CD4-positive, alpha-beta T cell treated with Interleukin-17A for 4 hours (primary cell): ENCODE measurements at places on chromosomes 1 and 21.

DNA sequence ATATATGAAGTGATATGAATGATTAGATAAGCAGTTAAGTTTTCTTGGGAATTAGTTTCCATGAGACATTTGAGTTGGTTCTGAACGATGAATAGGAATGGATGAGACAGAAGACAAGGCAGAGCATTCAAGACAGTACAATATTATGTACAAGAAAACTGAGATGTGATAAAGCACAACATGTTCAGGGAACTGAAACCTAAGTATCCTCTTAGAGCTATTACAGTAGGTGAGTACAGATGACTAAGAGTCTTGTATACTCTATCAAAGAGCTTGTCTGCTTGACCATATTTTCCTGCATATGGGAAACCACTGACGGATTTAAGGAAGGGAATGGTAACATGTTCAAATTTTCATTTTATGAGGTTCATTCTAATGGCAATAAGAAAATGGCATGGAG is 61.6 kb downstream of the NME7 start:
- no peak for DNase-seq

DNA sequence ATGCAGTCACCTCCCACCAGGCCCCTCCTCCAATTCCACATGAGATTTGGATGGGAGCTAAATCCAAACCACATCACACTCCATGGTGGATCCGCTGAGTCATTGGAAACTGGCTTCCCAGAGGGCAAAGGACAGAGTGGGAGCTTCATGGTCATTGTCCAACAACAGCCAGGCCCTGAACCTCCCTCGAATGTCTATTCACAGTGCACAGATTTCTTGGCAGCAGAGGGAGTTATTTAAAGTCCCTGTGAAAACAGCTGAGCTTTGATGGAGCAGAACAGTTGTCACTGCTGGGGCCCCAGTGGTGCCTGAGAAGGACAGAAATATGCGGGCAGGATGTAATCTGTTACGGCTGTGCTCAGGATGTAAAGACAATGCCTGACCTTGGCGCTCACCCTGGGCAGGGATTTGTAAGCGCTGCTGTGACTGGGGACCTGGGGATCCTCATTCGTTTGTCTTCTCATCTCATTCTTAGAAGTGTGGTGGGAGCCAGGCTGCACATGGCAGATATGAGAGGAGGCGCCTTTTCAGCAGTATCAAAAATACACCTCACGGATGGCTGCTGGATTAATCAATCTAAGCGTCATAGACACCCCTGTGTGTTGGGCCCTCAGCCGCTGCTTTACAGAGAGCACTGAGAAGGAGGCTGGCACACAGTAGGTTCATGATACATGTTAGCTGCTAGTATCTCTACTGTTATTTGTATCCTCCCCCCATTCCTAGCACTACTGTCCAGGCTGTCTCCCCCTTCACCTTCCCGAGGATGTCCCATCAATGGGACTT is 439.4 kb downstream of the PTPRU start:
- no peak for DNase-seq

- no peak for DNase-seq
Measured at GRCh38 chr1:33317354-33317753, 3.5 kb downstream of the A3GALT2 start.

DNA sequence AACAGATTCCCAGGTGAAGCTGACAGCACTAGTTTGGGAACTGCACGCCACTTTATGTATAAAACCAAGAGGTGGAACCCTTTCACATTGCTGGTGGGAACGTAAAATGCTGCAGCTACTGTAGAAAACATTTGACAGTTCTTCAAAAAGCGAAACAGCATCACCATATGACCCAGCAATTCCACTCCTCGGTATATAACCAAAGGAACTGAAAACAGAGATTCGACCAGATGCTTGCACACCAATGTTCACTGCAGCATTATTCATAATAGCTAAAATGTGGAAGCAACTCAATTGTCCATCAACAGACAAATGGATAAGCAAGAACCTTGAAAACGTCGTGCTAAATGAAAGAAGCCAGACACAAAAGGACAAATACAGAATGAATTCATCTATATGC is 17.5 kb downstream of the RSPH1 start:
- no peak for DNase-seq

GRCh38 chr1:91916811-91917460 is 31.0 kb upstream of the TGFBR3 start:
- DNase-seq = no peak

GRCh38 chr1:184826001-184826400 is 71.3 kb upstream of the EDEM3 start:
- no peak for DNase-seq

DNA sequence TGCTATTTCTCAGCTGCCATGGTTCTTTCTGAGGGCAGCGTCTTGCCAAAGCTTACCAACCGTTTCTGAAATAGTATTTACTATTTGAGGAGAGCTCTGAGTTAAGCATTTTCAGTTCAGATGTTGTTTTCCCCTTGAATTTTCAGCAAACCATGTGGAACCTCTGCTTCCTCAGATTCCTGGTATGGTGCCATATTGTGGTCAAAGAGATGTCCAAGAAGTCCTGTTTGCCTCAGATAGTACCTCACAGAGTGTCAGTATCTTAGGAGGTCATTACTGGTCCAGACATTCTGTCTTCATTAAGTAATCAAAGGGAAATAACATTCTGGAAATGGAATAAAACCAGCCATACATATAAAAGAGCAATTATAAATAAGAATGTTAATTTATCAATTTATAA is 36.6 kb downstream of the VANGL2 start:
- DNase-seq = no peak

DNA sequence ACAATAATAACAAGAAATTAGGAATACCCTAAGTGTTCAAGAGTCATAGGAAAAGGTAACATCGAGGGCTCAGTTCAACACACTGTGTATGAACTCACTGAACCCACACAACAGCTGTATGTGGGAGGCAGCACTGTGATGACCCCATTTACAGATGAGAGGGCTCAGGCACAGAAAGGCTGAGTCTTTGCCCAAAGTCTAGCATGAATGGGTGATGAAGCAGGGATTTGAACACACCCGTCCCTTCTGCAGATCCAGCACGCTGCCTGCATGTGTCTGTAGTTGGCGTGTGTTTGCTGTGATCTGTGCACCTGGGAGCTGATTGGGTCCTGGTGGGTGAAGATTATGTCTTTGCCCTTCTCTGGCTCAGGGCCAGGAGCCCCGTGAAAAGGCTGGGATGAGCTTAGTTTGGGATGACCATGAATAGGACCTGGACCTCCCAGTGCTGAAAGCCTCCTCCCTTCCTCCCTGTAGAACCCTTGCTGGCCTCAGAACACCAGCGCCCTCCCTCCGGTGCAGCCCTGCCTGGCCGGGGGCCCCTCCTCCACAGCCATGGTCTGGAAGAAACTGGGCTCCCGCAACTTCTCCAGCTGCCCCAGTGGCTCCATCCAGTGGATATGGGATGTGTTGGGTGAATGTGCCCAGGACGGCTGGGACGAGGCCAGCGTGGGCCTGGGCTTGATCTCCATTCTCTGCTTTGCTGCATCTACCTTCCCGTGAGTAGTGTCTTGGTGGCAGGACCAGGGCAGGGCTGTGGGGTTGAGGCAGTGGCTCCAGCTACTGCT is 5.2 kb downstream of the SLC66A1 start:
- no peak for DNase-seq

DNA sequence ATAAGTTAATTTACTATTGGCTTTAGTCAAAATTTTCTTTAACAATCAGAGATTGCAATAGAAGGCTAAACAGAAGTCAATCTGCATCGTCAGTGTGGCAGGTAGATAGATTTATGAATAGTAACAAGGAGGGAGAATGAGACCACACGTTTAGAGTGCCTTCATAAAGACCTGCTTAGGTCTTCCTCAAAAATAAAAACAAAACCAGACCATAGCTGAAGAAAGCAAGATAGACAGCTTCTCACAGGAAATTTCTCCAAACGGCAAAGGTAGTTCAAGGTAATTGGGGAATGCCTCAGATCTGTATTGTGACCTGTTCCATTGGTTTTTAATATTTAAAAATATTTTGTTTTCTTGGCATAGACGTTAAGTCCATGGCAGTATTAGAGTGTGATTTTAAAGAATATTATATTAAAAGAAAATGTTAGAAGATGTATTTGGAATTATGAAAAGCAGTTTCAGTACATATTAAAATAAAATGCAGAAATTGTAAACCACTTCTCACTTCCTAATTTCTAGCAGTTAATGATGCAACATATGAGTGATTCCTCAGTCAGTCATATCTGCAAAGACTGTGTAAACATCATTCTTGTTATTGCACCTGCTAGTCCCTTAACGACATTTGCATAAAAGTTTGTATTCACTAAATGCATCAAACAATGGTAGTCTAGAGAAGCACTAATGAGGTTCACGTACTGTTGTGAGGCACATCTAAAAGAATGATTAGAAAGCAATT is 278.0 kb downstream of the HLX start:
- DNase-seq = no peak

GRCh38 chr1:64171246-64171645 is 32.2 kb upstream of the UBE2U start:
- DNase-seq = no peak

GRCh38 chr1:242427519-242427918 is 97.0 kb downstream of the PLD5 start:
- no peak for DNase-seq

GRCh38 chr1:1832820-1833219 is 54.5 kb upstream of the NADK start:
- no peak for DNase-seq

DNA sequence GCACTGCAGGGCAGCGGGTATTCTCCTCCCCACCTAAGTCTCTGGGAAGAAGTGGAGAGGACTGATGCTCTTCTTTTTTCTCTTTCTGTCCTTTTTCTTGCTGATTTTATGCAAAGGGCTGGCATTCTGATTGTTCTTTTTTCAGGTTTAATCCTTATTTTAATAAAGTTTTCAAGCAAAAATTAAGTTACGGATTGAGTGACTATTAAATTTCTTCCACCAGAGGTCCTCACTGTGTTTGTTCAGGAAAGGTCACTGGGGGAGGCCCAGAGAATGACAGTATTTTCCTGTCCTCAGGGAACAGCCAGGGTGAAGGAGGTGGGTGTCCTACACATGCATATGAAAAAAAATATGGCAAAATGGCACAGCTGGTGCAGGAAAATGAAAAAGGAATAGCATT is 4.4 kb upstream of the ELF3 start:
- DNase-seq = no peak

- DNase-seq = no peak
Measured at GRCh38 chr1:92989253-92989652, 28.0 kb upstream of the DIPK1A start.

- peak; percentile 79 for DNase-seq
Measured at GRCh38 chr1:160006312-160006940, 25.4 kb downstream of the PIGM start.

DNA sequence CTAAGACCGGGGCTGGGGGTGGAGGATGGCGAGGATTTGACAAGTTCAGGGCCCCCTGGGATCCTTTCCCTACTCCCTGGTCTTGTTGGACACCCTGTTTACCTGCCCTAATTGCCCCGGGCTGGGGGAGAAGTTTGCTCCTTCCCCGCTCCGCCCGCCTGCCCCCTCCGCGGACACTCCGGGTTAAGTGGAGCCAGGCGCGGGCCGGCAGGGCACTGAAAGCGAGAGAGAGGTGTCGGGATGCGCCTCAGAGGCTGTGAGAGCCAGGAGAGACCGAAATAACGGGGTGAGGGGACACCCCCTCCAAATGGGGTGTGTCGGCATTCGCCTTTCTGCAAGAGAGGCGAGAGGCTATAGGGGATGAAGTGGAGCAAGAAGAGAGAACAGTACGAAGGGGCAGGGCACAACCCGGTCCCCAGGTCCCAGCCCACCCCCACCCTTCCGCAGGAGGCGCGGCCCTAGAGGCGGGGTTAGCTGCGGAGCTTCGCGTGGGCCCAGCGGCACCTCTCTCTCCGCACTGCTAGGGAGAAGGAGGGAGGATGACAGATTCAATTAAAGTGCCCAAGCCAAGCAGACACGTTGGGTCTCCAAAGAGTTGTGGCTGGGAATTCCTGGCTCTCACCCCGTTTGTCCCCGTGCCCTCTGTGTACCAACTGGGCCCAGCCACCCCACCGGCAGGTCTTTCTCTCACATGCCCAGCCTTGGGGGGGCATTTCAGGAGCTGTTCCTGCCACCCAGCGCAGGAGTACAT is 3.8 kb downstream of the EFNA3 start:
- peak; percentile 56 for DNase-seq

- DNase-seq = peak; percentile 21
Measured at GRCh38 chr1:203663294-203663693, 36.7 kb downstream of the ATP2B4 start.

- DNase-seq = no peak
Measured at GRCh38 chr1:40014253-40014706, 26.2 kb upstream of the CAP1 start.

- no peak for DNase-seq
Measured at GRCh38 chr21:29152916-29153315, 22.5 kb downstream of the MAP3K7CL start.

DNA sequence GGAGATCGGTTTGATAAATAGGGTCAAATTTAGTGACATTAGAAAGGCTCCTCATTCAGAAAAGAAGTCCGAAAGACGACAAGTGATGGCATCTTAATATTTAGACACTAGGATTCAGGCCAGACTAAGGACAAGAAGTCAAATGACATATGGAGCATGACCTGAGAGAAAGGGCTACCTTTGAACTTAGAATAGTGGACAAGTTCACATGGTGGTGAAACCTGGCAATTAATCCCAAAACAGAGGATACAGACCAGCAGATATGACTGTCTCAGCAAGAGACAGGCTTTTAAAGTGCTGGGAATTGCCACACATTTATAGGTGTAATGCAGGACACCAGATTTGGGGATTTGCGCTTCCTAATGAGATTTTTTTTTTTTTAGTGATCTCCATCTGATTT is 145.2 kb downstream of the ZP4 start:
- no peak for DNase-seq

GRCh38 chr1:5312862-5313261 is 658.5 kb downstream of the AJAP1 start:
- no peak for DNase-seq

DNA sequence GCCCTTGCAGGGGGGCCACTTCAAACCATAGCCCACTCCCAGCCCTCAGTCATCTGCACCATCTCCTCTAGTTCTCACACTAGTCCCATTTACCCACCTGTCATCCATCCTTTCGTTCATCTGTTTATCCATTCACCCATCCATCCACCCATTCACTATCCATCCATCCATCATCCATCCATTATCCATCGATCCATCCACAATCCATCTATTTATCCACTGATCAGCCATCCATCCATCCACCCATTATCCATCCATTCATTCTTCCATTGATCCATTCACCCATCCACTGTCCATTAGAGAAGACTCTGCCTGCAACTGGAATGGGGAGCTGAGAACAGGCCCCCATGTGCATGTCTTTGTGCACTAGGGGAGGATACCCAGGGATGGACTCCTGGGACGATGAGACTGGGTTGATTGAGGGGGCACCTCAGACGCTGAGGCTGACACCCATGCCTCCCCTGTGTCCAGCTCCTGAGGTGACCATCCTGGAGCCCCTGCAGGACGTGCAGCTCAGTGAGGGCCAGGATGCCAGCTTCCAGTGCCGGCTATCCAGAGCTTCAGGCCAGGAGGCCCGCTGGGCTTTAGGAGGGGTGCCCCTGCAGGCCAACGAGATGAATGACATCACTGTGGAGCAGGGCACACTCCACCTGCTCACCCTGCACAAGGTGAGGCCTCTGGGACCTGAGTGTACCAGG is 97.9 kb downstream of the TRIM11 start:
- no peak for DNase-seq
